ENCODE measurements at places on chromosomes 3 and 15. TPM values are rescaled to one million over a fixed set of nuclear protein-coding genes. Genes with fewer than 3 reads are reported as not detected.

The UBA3 gene
- 48.3 TPM for total RNA-seq

The PRICKLE2 gene
- total RNA-seq = 43.5 TPM

DNA sequence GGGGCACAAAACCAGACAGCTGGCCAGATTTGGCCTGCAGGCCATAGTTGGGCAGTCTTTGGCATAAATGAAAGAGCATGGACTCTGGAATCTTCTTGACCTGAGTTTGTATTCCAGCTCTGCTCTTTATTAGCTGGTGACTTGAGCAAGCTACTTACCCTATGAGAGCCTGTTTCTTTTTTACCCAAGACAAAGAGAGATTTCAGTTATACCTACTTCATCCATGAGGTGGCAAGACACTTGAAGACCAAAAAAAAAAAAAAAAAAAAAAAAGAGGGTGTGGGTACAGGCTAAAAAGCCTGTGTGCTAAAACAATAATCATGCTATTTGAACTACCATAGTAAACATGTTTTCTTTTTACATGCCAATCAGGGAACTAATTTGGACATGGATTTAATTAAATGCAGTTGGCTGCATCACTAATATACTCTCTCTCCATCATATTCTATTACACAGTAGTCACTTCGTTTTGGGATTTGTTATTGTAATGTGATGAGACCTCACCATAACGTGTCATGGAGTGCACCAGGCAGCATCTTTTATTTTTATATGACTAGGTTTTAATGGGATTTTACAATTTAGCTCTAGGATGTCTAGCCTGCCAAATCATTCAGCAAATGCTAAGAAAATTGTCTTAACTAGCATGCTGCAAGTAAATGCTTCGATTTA, 109.2 kb upstream of the FHIT start:
- no peak for DNase-seq
- H3K4me3 ChIP-seq = no peak overlapping the region
- no peaks in the 10 kb centered on the region for H3K36me3 ChIP-seq
- no peak overlapping the region for H3K27ac ChIP-seq
- H3K4me1 ChIP-seq = peaks cover 14% of the 10 kb centered on the region
- no peaks in the 10 kb centered on the region for H3K27me3 ChIP-seq

- H3K36me3 ChIP-seq = no peaks in the 10 kb centered on the region
- no peak overlapping the region for H3K4me3 ChIP-seq
- H3K27ac ChIP-seq = peak overlapping the region; percentile 11
- H3K4me1 ChIP-seq = peaks cover 16% of the 10 kb centered on the region
- no peaks in the 10 kb centered on the region for H3K27me3 ChIP-seq
- no peak for DNase-seq
Observed at GRCh38 chr3:101521211-101521701, 8.2 kb upstream of the SENP7 start.

DNA sequence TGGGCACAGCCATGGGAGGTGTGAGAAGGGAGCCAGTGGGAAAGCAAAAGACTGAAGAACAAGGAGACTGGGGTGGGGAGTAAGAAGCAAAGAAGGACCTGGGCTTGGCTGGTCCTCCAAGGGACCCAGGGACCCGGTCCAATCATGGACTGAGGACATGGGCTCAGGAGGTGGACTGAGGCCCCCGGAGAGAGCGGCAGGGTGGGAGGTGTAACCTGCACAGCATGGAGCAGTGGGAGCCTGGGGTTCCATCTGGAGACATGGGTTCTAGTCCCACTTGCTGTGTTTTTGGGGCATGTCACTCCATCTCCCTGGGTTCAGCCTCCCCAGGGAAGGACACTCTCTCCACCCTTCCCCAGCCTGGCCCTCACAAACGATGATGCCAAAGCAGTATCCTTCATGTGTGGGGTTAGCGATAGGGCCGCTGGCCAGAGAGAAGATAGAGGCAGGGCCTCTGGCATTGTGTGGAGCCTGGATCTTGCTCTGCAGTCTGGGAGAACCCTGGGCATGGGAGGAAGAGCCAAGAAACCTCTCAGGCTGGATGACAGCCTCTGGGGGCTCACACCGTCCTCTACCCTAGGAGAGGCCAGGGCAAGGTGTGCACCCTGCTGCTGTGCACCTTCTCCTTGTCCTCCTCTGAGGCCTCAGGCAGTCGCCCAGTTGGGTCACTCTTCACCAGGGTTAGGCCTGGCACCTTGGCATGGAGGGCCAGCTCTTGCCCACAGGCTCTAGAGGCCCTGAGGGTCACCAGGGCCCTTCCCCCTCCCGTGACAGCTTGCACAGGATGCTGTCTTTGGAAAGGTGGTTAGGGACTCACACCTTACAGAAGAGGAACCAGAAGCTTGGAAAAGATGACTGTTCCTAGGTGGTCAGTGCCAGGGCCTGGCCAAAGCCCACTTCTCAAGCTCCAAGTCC, 26.0 kb downstream of the FBXW12 start:
- no peak overlapping the region for H3K4me3 ChIP-seq
- DNase-seq = no peak
- H3K27me3 ChIP-seq = no peaks in the 10 kb centered on the region
- H3K27ac ChIP-seq = no peak overlapping the region
- H3K36me3 ChIP-seq = no peaks in the 10 kb centered on the region

DNA sequence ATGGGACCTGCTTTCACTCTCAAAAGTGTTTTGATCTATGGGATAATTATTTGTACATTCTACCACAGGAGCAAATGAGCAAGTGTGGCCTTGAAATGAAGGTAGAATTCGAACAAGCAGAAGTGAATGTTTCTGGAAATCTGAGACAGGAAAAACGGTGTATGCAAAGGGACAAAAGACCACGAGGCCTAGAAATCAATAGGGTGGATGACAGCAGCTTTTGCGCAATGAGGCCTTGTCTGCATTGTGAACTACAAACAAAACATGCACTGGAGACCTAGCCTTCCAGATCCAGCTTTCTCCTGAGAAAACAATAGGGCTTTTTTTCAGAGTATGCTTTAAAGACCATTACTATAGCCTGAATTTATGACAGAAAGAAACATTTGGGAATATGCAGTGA, 1137.0 kb downstream of the ROBO2 start:
- H3K4me1 ChIP-seq = no peaks in the 10 kb centered on the region
- H3K36me3 ChIP-seq = no peaks in the 10 kb centered on the region
- H3K27ac ChIP-seq = no peak overlapping the region

- peaks cover 5% of the 10 kb centered on the region for H3K4me1 ChIP-seq
- peaks cover 74% of the 10 kb centered on the region for H3K36me3 ChIP-seq
- no peak overlapping the region for H3K4me3 ChIP-seq
- no peak for DNase-seq
- H3K27ac ChIP-seq = no peak overlapping the region
Observed at GRCh38 chr3:38120693-38121450, 16.1 kb downstream of the ACAA1 start.

- H3K27ac ChIP-seq = no peak overlapping the region
- H3K4me1 ChIP-seq = no peaks in the 10 kb centered on the region
- H3K4me3 ChIP-seq = no peak overlapping the region
- no peak for DNase-seq
- no peaks in the 10 kb centered on the region for H3K36me3 ChIP-seq
Observed at GRCh38 chr3:101224739-101225138, 95.6 kb downstream of the IMPG2 start.

GRCh38 chr3:104846270-104846669, 520.4 kb upstream of the ALCAM start:
- H3K4me1 ChIP-seq = no peaks in the 10 kb centered on the region
- H3K36me3 ChIP-seq = no peaks in the 10 kb centered on the region
- no peaks in the 10 kb centered on the region for H3K27me3 ChIP-seq

GRCh38 chr15:73387507-73388255, 18.9 kb upstream of the HCN4 start:
- H3K4me1 ChIP-seq = no peaks in the 10 kb centered on the region
- H3K4me3 ChIP-seq = no peak overlapping the region
- no peaks in the 10 kb centered on the region for H3K36me3 ChIP-seq
- H3K27ac ChIP-seq = no peak overlapping the region

- H3K4me3 ChIP-seq = no peak overlapping the region
- no peak overlapping the region for H3K27ac ChIP-seq
- no peak for DNase-seq
Observed at GRCh38 chr3:24923570-24923969, 428.9 kb upstream of the THRB start.

- H3K4me1 ChIP-seq = peaks cover 10% of the 10 kb centered on the region
- H3K27me3 ChIP-seq = no peaks in the 10 kb centered on the region
- DNase-seq = no peak
- H3K27ac ChIP-seq = no peak overlapping the region
- peaks cover 17% of the 10 kb centered on the region for H3K36me3 ChIP-seq
- H3K4me3 ChIP-seq = no peak overlapping the region
Observed at GRCh38 chr3:42660131-42660715, 6.7 kb downstream of the ZBTB47 start.

GRCh38 chr3:23752126-23752525, 53.6 kb upstream of the UBE2E1 start:
- no peaks in the 10 kb centered on the region for H3K27me3 ChIP-seq
- no peak overlapping the region for H3K4me3 ChIP-seq
- DNase-seq = no peak
- H3K27ac ChIP-seq = no peak overlapping the region
- H3K36me3 ChIP-seq = no peaks in the 10 kb centered on the region

GRCh38 chr3:30154853-30155252, 451.5 kb upstream of the TGFBR2 start:
- H3K4me1 ChIP-seq = peaks cover 9% of the 10 kb centered on the region
- H3K27ac ChIP-seq = no peak overlapping the region
- no peak overlapping the region for H3K4me3 ChIP-seq
- H3K27me3 ChIP-seq = no peaks in the 10 kb centered on the region
- H3K36me3 ChIP-seq = no peaks in the 10 kb centered on the region

DNA sequence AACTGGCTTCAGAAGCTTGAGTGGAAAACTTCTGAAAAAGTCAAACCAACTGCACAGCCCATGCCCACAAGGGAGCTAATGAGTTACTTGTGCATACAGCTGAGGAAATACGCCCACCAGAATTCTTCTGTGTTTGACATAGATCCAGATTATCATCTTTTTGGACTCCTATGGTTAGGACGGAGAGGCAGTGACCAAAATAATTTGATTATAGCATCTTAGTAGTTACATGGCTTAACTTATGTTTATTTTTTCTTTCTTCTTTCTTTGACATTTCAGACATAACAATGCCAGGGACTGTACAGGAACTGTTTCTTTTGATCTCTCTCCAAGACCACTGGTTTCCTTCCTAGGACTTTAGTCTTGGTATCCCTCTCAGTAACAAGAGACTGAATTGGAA, 246.1 kb upstream of the RASGRP1 start:
- H3K27me3 ChIP-seq = no peaks in the 10 kb centered on the region
- no peak for DNase-seq
- no peak overlapping the region for H3K27ac ChIP-seq
- no peaks in the 10 kb centered on the region for H3K36me3 ChIP-seq
- H3K4me1 ChIP-seq = no peaks in the 10 kb centered on the region

GRCh38 chr3:20637729-20638128, 451.7 kb upstream of the SGO1 start:
- H3K4me3 ChIP-seq = no peak overlapping the region
- no peaks in the 10 kb centered on the region for H3K36me3 ChIP-seq
- no peak overlapping the region for H3K27ac ChIP-seq
- no peaks in the 10 kb centered on the region for H3K4me1 ChIP-seq
- H3K27me3 ChIP-seq = no peaks in the 10 kb centered on the region

DNA sequence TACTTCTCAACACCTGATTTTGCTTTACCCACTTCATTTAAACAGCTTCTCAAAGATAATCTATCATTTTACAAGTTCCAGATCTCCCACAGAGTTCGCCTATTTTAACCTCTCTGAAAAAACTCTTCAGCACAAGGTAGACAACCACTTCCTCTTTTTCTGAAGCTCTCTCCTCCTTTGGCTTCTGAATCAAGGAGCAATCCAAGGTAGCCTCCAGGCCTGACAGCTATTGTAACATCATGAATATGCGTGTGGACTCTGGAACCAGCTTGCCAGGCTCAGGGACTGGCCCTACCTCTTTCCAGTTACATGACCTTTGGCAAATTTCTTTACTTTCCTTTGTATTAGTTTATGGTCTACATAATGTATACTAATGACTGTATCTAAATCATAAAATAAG, 405.9 kb upstream of the ZNF385D start:
- DNase-seq = no peak
- no peaks in the 10 kb centered on the region for H3K36me3 ChIP-seq
- no peak overlapping the region for H3K27ac ChIP-seq

The AMOTL2 gene
- 77.8 TPM for total RNA-seq

DNA sequence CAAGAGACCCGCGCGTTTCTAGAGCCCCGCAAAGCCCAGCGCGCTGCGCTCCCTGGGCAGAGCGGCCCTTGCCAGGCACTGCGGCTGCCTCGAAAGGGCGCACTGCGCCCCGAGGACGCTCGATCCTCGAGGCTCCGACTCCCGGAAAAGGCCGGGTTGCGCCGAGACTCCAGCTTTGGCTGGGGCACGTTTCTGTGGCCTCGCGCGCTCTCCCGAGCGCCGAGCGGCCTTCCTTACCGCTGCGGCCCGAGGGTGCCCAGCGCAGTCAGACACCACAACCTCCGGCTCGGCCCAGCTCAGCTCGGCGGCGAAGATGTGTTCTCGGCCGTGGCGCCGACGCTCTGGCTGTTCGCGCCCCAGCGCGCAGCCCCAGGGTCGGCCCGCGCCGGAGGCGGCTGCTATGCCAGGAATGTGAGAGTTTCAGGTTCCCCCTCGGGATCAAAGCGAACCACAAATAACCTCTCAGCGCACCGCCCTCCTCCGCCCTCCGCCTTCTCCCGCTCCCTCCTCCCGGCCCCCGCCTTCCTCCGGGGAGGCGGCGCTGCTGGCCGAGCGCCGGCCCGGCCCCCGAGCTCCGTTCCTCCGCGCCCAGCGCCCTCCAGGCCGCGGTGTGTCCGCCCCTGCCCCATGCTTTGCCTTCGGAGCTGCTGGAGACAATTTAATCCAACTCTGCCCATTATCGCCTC, at the start of gene AMOTL2:
TSS of gene AMOTL2 (minus strand) at position 343 of the 686 bp plus-strand sequence. CDS start 3,014 bp downstream, outside the sequence.
- peak within 1 kb of the TSS; percentile 80 for H3K4me3 ChIP-seq
- peaks cover 26% of the 10 kb centered on the region for H3K36me3 ChIP-seq
- DNase-seq = peak; percentile 91
- peak within 1 kb of the TSS; percentile 100 for H3K27ac ChIP-seq
- peaks cover 58% of the 10 kb centered on the region for H3K4me1 ChIP-seq

The EHHADH gene
- total RNA-seq = 11.5 TPM

DNA sequence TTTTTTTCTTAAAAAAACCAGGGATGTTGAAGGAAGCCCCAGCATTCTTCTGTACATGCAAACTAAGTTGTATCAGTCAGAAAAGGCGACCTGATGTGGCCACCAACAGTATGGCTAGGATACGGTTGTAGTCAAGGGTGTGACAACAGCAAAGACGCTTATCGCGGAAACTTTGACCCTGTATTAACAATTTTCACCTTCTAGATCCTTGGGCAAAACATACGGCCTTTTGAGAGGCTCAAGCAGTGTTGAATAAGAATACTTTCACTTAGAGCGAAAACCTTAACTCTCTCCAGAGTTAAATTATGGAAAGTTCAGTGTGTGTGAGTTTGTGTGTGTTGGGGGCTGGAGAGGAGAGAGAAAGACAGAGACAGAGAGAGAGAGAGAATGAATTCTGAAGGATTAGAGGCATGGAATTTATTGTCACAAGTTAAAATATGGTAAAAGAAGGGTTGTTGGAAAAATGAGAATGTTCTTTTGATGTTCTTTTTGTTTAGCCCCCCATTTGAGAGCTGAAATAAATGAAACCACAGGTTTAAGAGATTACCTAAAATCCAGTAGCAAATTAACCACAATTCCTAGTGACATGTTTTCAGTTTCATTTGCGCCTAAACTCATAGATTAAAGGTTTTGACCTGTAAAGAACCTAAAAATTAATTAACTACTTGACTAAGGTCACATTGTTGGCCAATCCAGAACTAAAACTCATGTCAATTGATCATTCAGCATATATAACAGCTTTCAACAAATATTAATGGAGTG, 9.2 kb downstream of the ALCAM start:
- H3K4me3 ChIP-seq = no peak overlapping the region
- H3K27ac ChIP-seq = no peak overlapping the region
- peaks cover 9% of the 10 kb centered on the region for H3K4me1 ChIP-seq
- H3K36me3 ChIP-seq = no peaks in the 10 kb centered on the region
- no peaks in the 10 kb centered on the region for H3K27me3 ChIP-seq

Measured in lower lobe of right lung (tissue), 2 donors.